Natural killer cell treated with Interleukin-12 subunit alpha and Interleukin-12 subunit beta and Interleukin-15 and Interleukin-18, amount 100 ng/mL, for 72 hours (primary cell): ENCODE measurements at places on chromosomes 7 and 10.

DNA sequence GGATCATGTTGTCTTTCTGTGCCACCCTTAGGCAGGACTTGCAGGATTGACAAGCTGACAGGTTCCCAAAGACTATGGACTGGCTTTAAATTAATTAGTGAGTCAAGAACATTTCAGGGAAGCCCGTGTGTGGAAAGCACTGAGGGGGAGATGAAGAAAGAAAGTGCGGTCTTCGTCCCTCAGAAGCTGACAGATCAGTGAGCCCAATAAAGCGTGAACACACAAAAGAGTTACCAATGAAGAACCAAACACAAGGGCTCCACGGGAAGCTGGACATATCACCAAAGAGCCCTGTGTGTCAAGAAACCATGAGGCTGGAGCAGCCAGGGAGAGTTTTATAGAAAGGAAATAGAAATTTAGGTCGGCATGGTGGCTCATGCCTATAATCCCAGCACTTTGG lies 725.8 kb downstream of the PARD3 start:
- DNase-seq: no peak

DNA sequence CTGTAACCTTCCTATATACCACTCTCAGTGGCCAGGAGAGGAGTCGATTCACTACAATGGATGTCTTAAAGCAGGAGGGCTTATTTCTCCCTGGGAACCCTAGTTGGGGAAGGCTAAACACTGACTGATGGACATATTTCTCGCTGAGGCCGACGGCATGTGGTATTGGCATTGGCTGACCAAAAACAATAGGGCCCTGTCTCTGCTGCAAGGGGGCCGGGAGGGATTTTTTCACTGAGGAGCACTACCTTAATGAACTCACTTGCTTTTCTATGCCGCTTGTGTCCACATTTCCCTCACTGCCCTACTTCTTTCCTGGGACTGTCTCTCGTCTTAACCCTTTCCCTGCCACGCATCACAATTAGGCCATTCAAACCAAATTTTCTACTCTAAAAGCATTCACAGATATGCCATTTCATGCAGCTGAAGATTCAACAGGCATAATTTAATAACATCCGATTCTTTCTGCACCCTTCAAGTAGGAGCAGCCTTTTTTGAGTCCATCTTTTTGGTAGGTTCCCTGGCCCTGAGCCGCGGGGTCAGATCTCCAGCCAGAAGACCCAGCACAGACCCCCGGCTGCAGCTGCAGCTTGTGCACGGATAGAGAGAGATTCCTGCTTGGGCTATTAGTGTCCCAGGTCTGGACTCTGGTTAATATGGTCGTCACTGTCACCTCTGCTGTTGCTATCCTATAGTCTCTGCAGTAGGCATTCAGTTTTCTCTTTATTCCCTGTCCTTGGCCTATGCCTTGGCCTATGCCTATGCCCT lies 118.7 kb downstream of the HIPK2 start:
- no peak for DNase-seq

- DNase-seq: no peak
Measured at GRCh38 chr10:63628526-63629362, 107.5 kb downstream of the REEP3 start.

DNA sequence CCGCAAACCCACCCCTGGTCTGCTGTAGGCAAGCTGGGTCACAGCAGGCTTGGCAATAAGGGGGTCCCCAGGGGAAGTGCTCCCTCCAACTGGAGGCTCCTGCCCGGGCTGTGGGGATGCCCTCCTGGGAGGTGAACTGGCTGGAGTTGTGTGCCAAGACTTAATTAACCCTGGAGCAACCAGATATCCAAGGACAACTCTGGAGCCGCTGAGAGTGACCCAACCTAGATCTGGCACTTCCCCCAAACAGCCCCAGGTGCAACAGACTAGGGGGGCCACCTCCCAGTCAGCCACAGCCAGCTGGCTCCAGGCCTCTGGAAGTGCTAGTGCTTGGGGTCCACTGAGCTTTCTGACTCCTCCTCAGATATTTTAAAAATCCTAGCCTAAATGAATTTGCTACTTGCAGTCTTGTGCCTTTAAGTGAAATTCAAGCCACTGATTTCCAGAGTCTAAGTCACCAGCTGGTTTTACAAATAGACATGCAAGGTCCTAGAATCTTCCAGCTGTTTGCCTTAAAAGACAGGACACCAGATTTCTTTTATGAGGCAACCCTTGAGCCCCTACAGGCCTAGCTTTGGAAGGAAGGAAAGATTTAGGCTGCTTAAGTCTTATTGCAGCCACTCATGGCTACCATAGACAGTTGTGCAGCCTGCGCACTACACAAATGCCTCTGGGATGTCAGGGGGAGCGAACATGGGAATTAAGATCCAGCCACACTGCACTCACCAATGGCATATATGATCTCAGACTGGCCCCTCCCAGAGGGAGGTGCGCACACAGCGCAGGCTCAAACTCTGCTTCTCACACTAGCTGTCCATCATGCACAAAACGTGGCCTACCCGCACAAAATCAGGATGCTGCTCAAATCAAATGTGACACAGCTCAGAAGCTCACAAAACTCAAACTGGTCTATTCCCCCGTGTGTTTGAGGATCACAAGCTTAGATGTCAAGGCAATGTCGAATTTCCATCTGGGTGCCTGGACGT lies 42.6 kb upstream of the MYL10 start:
- DNase-seq: no peak

GRCh38 chr7:110922906-110923305 lies 168.0 kb upstream of the LRRN3 start:
- DNase-seq: no peak

DNA sequence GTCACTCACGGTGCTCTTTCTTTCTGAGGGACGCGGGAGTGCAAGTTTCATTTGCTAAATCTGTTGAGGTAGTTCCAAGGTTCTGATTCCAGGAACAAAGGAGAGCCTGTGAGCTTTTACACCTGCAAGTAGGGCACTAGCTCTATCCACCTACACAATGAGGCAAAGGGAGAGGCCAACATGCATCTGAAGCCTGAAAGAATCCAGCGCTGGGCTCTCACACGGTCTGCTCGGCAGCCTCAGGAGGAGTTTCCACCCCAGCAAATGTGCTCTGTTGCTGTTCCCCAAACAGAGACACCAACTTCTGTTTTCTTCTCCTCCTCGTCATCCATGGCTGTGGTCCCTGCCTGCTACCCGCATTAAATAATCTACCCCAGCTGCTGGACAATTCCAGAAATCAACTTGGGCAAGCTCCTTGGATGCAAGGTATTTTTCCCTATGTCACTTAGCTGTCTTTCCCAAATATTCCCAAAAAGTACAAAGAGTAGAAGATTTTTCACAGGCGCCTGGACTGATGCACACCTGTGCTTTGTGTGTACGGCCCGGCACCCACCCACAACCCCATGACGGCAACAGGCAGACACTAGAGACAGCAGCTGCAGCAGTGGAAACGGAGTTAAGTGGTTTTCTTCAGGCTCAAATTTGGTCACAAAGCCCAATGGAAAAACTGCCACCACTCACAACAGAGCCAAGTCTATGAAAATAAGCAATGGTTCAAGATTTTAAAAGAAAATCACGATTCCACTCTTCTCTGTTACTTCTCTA lies 176.8 kb downstream of the ZMYND11 start:
- no peak for DNase-seq

- no peak for DNase-seq
Measured at GRCh38 chr7:39527296-39527695, 38.9 kb upstream of the YAE1 start.

GRCh38 chr10:95819620-95820329 lies 63.8 kb downstream of the ENTPD1 start:
- no peak for DNase-seq

GRCh38 chr10:69323622-69324021 lies 45.3 kb downstream of the HK1 start:
- DNase-seq: no peak

- no peak for DNase-seq
Measured at GRCh38 chr10:123472606-123473005, 193.5 kb upstream of the GPR26 start.

DNA sequence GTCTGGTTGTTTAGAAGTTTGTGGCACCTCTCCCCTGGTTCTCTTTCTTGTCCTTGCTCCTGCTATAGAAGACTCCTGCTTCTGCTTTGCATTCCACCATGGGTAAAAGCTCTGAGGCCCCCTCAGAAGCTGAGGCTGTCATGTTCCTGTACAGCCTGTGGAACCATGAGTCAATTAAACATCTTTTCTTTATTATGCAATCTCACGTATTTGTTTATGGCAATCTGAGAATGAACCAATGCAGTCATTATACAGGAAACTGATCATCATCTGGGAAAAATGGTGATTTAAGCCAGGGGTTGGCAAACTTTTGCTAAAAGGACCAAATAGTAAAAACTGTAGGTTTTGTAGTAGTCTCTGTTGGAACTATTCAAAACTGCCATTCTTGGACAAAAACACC lies 175.4 kb downstream of the CSTF2T start:
- DNase-seq: no peak

DNA sequence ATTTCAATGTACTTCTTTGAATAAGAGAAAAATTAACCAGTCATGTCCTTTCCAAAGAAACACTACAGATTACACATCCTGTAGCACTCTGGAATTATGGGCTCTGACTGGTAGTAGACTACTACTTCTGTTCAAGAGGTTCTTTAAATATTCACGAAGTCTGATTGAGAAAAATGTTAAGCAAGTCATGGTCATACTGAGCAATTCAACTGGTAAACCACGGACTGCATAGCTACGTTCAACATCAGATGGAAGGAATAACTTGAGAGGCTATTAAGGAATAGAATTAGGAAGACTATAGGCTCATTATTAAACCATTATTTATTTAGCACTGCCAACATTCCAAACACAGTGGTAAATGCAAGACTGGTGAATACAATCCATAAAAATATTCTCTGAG lies 160.8 kb downstream of the IMMP2L start:
- DNase-seq: no peak

GRCh38 chr10:36534471-36535002 lies 590.9 kb upstream of the ANKRD30A start:
- DNase-seq: peak; percentile 77

DNA sequence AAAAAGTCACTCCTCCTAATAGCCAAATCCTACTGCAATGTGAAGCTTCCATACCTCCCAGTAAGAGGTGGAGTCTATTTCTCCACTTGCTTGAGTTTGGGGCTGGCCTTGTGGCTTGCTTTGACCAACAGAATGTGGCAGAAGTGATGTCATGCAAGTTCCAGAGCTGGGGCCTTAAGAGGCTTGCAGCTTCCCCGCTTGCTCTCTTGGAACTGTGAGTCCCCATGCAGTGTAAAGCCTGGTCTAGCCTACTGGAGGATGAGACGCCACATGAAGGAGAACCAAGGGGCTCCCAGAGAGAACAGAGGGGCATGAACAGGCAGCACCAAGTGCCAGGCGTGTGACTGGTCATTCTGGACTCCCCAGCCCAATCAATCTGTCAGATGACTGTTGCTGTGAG lies 58.6 kb upstream of the OPALIN start:
- no peak for DNase-seq

DNA sequence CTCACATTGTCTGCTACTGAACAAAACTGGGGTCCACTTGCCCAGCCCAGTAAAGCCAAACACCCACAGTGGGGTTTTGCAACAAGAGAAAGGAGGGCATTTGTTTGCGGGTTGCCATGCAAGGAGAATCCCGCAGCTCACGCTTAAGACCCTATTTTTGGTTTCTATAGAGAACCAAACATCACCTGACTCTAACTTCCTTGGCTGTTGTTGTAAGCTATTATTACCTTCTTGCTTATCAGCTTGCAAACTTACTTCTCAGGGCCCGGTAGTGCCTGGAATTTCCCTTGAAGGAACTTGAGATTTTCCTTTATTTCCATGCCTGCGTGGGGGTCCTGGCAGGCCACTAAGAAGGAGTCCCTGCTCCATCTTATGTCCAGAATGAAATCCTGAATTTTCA lies 20.7 kb downstream of the IFIT3 start:
- no peak for DNase-seq

DNA sequence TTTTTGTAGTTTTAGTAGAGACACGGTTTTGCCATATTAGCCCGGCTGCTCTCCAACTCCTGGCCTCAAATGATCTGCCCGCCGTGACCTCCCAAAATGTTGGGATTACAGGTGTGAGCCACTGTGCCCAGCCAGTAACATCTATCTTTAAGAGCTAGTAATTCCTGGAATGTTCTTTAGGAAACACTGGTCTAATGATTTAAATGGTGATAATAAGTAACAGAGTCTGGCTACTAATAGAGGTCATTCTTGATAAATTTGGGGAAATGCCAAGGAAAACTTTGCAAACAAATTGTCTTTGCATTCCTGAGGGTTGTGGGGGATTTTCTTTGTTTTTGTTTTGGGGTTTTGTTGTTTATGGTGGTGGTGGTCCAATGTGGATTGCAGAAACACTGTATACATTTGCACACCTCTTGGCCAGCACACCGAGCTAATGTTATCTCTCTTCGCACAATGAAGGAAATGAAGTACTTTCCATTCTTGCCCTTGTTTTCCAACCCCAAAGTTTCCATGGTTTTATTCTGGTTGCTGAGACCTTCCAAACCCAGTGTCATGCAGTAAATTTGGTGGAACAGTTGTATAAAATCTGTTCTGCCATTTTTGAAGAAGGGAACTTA lies 51.3 kb upstream of the WIPF3 start:
- DNase-seq: no peak

DNA sequence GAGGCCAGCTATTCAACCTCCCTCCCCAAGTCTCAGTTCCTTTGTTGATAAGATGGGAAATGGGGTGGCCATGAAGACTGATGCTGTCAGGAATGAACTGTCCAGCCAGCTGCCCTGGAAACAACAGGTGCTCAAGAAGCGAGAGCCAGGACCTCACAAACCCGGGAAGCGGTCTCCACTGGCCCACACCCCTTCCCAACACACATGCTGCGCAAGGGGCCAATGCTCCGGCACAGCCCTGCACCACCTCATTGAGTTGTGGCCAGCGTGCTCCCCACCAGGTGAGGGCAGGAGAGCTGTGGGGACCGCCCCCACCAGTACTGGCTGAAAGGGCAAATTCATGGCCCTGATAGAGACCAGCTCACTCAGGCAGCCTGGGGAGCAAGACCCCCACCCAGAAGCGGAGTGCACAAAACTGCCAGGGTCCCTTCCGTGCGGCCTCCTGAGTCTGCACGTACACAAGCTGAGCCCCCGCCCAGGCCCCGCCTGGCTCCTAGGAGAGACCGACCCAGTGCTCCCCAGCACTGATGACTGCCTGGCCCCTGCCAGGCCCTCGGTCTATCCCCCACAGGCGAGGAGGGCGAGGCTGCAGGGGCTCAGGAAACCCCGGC lies 216.6 kb downstream of the MAD1L1 start:
- peak; percentile 23 for DNase-seq

GRCh38 chr7:22680482-22680911 lies 46.5 kb upstream of the IL6 start:
- no peak for DNase-seq

DNA sequence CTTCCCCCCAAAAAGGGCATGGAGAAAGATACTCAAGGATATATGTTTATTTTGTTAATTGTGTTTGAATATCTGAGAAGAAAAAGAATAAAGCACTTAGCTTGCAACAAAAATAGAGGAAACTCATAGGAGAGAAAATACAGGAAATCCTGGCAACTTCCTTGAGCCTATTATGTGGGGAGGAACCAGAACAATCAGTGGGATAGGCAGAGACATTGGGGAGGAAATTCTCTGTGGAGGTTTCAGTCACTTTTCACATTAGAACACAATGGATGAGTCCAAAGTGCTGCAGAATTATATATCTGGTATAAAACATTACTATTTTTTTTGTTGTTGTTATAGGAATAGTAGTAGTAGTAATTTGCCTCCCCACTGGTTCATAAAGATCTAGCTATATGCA lies 240.1 kb downstream of the THSD7A start:
- no peak for DNase-seq
